ENCODE measurements at places on chromosomes 12 and 14.

- no peak for DNase-seq
Observed at GRCh38 chr14:26828741-26829140, 230.9 kb upstream of the NOVA1 start.

DNA sequence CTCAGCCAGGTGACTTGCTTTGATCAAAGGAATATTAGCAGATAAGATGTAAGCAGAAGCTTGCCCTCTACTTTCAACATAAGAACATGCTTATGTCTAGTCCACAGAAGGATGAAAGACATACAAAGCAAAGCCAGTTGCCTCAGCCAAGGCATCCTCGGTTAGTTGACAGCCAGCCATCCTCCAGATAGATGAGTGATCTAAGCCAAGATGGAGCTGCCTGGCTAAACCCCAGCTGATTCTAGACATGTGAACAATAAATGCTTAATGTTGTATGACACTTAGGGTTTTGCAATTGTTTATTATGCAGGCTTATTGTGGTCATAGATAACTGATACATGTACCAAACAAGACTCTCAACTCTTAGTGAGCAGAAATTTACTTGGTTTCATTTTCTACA lies 157.6 kb upstream of the TMTC2 start:
- no peak for DNase-seq

GRCh38 chr14:77615361-77616132 lies 890 bp downstream of the SPTLC2 start:
- peak; percentile 19 for DNase-seq

- DNase-seq = no peak
Observed at GRCh38 chr14:25820368-25820767, 770.4 kb upstream of the STXBP6 start.

- DNase-seq = no peak
Observed at GRCh38 chr14:24900269-24901100, 149.5 kb downstream of the STXBP6 start.

DNA sequence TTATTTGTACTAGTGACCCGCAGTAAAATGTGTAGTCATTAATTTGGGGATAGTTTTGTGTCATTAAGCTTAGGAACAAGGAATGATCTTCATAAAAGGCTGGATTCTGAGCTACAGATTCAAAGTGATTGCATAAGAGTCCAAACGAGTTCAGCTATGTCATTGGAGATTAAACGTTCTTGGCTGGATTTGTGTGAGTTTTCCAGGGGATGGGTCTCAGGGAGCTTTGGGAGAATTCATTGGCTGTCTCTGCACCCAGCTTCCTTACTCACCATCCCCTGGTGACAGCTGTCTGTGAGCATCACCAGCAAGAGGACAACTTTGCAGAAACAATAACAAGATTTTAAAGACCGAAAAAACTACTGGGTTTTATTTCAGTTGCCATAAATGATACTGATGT lies 130.4 kb downstream of the DAAM1 start:
- DNase-seq = no peak

DNA sequence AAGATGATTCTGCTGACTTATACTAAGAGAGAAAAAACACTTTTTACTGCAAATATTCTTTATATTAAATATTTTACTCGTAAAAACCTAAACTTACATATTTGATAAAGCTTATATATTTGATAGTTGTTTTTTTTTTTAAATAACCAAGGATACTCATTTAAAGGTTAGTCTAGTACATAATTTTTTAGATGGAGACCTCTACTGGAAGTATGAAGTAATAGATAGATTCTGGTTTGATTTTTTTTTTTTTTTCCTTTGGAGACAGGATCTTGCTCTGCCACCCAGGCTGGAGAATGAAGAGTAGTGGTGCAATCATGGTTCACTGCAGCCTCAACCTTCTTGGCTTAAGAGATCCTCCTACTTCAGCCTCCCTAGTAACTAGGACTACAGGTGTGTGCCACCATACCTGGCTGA lies 16.4 kb downstream of the ARID2 start:
- DNase-seq = no peak

DNA sequence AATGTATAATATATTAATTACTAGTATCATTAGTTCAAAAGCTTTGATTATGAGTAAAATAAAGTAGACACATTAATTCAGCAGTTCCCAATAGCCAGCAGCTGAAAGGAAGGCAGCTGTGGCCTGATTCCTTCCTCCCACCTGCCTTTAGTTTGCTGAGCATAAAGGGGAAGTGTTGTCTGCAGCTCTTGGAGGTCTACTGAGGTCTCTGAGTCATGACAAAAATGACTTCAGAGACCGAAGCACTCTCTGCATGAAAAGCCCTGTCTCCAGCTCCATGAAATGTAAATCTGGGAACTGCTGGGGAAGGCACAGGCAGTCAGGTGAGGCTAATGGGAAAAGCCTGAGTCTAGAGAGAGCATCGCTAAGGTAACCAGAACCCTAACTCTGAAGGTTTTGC lies 165.4 kb downstream of the NRXN3 start:
- no peak for DNase-seq

- peak; percentile 36 for DNase-seq
Observed at GRCh38 chr14:61420326-61420725, 98.9 kb downstream of the PRKCH start.

- no peak for DNase-seq
Observed at GRCh38 chr14:104144911-104145825, 6.8 kb downstream of the KIF26A start.

GRCh38 chr12:118374126-118374725 lies 1.5 kb upstream of the TAOK3 start:
- no peak for DNase-seq

DNA sequence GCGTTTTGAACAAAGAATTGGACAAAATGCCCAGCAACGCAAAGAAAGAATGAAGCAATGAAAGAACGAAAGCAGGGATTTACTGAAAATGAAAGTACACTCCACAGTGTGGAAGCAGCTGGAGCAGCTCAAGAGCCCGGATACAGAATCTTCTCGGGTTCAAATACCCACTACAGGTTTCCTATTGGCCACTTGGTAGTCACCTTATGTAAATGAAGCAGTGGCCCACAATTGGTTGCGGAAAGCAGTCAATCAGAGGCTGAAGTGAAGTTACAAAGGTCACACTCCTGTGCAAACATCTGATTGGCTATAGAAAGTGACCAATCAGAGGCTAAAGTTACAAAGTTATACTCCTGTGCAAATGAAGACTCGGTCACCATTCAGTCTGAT lies 15.0 kb upstream of the PPP1R13B start:
- no peak for DNase-seq

DNA sequence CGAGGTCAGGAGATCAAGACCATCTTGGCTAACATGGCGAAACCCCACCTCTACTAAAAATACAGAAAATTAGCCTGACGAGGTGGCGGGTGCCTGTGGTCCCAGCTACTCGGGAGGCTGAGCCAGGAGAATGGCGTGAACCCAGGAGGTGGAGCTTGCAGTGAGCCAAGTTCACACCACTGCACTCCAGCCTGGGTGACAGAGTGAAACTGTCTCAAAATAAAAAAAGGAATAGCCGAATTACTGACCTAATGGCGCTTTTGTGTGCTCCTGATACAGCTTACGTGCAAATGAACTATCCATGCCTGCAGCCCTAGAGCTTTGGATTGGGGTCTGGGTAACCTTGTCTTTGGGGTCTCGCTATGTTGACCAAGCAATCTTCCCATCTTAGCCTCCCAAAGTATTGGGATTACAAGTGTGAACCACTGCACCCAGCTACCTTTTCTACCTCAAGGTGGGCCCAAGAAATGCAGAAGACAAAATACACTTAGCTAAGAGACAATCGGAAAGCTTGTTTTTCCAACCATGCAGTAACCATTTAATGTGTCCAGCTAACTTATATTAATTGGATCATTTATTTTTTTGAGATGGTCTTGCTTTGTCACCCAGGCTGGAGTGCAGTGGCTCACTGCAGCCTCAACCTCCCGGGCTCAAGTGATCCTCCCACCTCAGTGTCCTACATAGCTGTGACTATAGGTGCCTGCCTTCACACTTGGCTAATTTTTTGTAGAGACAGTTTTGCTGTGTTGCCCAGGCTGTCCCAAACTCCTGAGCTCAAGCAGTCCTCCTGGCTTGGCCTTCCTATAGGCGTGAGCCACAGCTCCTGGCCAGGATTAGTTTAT lies 5.5 kb downstream of the PABPN1 start:
- no peak for DNase-seq

- DNase-seq = peak; percentile 83
Observed at GRCh38 chr12:53820514-53821306, 68.9 kb upstream of the CISTR start.
